ENCODE measurements at places on chromosomes 6 and 20.

- no peak for DNase-seq
These were observed 229.0 kb downstream of the CDKAL1 start for GRCh38 chr6:20763296-20763695.

GRCh38 chr6:46505693-46506512 lies 14.7 kb upstream of the RCAN2 start:
- DNase-seq, result no peak

DNA sequence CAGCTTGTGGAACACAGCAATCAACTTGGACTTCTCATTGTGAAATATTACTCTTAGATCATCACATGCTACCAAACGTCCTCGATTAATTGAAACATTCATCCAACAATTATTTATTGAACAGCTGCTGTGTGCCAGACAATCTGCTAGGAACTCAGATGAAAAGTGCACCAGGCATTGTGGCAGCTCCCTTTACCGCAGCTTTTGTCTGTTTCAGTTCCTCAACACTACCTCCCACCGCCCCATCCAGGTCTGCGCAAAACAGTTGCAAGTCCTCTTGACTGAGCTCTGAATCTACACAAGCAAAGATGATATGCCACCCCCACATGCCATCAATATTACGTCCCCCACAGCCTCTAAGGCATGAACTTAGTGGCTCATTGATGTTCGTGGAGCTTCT lies 1094.4 kb upstream of the MAP3K7 start:
- no peak for DNase-seq

DNA sequence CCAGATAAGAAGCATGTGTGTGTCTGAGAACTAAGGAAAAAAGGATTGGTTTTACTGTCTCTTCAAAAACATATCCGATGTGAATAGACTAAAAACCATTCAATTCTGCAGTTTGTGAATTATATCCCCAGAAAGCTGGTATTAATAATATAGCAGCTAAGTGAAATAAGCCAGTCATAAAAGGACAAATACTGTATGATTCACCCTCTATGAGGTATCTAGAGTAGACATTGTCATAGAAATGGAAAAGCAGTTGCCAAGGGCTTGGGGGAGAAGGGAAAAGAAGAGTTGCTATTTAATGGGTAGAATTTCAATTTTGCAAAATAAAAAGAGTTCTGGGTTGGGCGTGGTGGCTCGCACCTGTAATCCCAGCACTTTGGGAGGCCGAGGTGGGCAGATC lies 137.5 kb downstream of the ATXN1 start:
- no peak for DNase-seq

DNA sequence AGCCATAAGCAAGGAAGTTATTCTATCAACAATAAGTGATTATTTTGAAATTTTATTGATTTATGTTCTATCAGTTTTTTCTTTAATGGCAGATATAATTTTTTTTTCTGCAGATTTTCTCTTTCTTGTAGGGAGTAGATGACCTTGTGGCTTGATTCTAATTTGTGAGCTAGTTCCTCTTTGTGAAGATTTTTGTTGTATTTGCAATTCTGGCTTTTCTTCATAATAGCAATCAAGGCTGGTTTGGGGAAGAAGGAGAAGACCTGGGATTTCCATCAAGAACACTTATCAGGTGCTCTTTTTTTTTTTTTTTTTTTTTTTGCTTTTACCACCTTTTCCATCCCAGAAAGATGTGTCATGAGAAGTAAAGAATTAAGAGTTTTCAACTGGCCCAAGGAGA lies 324.2 kb upstream of the MAN1A1 start:
- DNase-seq, result no peak

DNA sequence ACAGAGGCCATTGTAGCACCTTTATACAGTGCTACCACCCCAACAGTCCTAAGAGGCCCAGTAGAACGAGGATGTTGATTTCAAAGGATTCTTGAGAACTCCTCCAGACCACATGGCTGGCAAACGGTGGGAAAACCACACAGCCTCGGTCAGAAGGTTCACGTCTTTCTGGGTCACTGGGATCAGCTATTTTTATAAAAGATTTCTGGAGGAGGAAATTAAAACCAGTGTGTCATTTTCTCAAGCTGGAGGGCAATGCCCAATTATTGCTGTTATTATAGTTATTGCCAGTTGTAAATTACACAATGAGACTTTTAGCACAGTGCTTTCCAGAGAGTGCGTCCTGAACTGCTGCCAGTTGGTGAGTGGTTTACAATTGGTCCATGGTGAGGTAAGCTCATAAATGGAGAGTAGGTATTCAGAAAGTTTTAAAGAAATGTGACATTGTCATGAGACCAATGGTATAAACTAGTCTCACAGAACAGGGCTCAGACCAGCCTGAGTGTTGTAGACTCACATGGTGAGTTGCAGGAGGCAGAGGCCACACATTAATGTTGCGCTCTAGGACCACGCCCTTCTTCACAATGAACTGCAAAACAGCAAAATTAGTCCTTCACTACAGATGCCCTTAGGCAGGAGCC lies 8.4 kb upstream of the PPP1R14C start:
- DNase-seq, result no peak

- no peak for DNase-seq
These were observed 181.1 kb downstream of the CDH4 start for GRCh38 chr20:61433176-61433575.

DNA sequence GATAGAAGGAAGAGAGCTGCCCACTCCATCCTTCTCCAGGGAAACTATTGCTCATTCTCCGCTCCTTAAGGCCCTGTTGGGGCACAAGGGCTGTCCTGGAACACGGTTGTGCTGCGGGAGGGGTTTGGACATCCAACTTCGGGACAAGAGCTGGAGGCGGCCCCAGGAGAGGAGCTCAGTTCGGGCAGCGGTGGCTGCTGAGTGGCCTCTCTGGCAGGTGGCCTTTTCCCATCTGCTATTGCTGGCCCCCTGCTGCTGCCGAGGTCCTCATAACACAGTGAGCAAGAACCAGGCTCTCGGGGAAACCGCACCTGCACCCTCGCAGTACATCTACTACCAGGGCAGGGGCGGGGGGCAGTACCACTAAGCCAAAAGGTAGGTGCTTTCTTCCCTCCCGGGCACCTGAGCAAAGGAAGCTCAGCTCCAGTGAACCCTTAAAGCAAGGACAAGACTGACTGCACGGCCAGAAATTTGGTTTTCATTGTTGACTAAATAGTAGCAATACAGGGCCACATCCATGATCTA lies 63.7 kb downstream of the PSMG4 start:
- DNase-seq, result no peak

GRCh38 chr6:151292974-151293687 lies 53.4 kb downstream of the AKAP12 start:
- DNase-seq, result no peak

- DNase-seq, result no peak
These were observed 16.7 kb downstream of the TIAM2 start for GRCh38 chr6:155011809-155012291.

DNA sequence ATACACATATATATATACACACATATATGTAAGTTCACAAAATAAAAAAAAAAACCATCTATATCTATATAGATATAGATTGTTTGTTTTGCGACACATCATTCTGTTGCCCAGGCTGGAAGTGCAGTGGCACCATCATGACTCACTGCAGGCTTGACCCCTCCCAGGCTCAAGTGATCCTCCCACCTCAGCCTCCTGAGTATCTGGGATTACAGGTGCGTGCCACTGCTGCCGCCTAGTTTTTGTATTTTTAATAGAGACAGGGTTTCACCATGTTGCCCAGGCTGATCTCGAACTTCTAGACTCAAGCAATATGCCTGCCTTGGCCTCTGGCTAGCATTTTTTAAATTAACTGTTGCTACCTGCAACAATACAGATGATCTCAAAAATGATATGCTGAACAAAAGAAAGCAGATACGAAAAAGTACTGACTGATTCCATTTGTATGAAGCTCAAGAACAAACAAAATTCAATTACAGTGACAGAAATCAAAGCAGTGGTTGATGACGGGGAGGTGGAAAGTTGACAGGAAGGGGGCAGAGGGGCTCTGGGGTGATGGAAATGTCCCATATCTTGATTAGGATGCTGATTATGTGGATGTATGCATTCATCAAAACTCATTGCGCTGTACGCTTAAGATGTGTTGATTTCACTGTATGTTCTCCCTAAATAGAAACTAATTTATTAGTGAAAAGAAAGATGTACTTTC lies 49.6 kb downstream of the ATXN1 start:
- DNase-seq, result no peak

GRCh38 chr6:125258651-125259353 lies 43.0 kb downstream of the HDDC2 start:
- DNase-seq, result no peak

GRCh38 chr20:33318096-33318429 lies 35.0 kb downstream of the BPIFB1 start:
- DNase-seq, result no peak

DNA sequence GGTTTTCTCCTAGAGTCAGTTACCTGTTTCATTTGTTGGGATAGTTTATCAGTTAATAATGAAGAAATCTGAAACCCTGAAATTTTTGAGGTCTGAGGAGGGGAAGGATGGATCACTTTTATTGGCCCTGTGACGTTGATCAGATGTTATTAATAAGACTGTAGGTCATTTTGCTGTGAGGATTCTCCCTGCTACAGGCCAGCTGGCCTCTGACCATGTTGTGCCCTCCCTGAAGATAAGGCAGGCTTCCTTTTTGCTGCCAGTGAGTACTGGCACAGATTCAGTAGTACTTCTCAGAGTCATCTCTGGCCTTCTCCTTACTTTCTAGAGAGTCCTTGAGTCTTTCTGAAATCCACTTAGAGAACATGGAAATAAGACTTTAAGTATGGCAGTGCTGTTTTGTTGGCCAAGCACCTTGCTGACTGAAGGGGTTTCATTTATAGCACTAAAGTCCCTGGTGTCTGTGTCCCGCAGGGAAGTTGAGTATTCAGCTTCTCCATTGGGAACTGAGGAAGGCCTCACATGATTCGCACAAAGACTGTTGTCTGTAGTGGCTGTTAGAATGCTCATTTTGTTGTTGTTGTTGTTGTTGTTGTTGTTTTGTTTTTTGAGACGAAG lies 202.6 kb downstream of the DTNBP1 start:
- no peak for DNase-seq

- no peak for DNase-seq
These were observed 60.7 kb upstream of the LAMA2 start for GRCh38 chr6:128822271-128822670.

DNA sequence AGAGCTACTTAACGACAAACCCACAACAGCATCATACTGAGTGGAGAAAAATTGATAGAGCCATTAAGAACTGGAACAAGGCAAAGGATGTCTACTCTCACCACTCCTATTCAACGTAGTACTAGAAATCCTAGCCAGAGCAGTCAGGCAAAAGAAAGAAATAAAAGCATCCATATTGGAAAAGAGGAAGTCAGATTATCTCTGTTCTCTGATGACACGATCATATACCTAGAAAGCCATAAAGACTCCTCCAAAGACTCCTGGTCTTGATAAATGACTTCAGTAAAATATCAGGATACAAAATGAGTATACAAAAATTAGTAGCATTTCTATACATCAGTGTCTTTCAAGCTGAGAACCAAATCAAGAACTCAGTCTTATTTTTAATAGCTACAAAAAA lies 17.0 kb upstream of the FHL5 start:
- no peak for DNase-seq

- DNase-seq, result no peak
These were observed 152.5 kb downstream of the MRPL14 start for GRCh38 chr6:43974643-43975230.

GRCh38 chr6:6885521-6886170 lies 222.1 kb upstream of the RREB1 start:
- DNase-seq, result no peak

GRCh38 chr6:134925800-134926199 lies 24.1 kb downstream of the ALDH8A1 start:
- DNase-seq, result no peak

DNA sequence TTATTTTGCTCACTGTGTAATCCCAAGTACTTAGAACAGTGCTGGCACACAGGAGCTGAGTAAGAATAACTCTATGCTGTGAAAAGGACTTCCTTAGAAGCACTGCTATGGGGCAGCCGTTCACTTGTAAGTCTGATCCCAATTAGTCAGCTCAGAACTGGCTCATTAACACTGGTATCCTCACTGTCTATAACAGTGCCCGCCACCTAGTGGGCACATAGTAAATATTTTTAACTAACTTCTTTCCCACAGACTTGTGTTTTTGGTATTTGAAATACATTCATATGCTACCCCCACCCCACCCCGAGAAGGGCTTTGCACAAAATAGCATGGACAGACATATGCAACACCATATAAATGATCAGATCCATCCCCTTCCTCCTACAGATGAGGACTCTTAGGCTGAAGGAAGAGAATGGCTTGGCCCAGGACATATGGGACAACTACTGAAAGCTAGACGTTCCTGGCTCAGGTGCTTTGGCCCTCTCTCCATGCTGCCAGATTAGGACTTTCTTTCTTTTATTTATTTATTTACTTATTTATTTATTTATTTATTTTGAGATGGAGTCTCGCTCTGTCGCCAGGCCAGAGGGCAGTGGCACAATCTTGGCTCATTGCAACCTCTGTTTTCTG lies 47.1 kb downstream of the DST start:
- peak; percentile 72 for DNase-seq

DNA sequence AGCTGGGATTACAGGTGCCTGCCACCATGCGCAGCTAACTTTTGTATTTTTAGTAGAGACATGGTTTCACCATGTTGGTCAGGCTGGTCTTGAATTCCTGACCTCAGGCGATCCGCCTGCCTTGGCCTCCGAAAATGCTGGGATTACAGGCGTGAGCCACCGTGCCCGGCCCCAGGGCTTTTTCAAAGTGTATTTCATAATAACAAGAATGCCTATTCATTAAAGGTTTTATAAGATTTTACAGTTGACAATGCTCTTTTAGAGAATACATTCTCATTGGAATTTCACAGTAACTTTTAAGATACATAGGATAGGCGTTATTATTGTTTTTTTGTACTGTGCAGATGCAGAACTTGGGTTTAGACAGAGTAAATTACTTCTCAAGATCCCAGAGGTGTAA lies 52.6 kb upstream of the PTPRK start:
- DNase-seq, result no peak

DNA sequence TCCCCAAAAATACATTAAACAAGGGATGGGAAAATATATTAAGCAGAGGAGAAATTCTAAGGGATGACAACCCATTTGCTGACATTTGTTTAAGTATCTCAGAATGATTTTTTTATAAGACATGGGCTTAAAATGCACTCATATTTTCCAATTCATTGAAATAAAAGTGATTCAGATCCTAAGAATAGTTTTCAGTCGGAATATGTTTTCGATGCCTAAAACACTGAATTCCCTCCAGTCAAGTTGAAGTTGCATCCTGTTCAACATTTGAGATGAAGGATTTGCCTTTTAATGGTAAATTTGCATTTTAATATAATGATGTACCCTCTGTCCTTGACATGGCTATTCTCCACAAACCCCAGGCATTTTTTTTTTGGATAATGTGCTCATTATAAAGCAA lies 79.3 kb downstream of the PTCHD4 start:
- no peak for DNase-seq

- DNase-seq, result no peak
These were observed 253.8 kb downstream of the LAMA2 start for GRCh38 chr6:129136751-129137150.

DNA sequence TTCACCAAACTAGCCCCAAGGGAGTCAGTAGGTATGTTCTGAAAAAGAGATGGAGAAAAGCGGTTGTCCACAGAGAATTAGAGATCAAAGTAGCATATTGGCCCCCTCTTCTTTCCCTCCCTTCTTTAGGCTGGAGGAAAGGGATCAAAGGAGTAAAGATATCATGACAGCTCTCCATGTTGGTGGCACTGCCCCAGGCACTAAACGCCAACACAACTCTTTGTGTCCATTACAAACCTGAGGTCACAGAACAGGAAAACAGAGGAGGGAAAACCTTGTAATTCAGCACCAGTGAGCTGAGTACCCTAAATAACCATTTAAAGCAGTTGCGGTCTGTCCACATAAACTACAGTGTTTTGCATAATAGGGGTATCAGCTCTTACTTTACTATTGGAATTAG lies 113.0 kb upstream of the TFAP2D start:
- no peak for DNase-seq

GRCh38 chr6:2579241-2579761 lies 171.4 kb downstream of the MYLK4 start:
- DNase-seq, result no peak
